T-helper 2 cell treated with Interferon-gamma antibody and Interleukin-4, amounts not matched to agents 5 μg/mL and 100 μg/mL, for 36 hours (primary cell): ENCODE measurements at places on chromosomes 7 and 10.

DNA sequence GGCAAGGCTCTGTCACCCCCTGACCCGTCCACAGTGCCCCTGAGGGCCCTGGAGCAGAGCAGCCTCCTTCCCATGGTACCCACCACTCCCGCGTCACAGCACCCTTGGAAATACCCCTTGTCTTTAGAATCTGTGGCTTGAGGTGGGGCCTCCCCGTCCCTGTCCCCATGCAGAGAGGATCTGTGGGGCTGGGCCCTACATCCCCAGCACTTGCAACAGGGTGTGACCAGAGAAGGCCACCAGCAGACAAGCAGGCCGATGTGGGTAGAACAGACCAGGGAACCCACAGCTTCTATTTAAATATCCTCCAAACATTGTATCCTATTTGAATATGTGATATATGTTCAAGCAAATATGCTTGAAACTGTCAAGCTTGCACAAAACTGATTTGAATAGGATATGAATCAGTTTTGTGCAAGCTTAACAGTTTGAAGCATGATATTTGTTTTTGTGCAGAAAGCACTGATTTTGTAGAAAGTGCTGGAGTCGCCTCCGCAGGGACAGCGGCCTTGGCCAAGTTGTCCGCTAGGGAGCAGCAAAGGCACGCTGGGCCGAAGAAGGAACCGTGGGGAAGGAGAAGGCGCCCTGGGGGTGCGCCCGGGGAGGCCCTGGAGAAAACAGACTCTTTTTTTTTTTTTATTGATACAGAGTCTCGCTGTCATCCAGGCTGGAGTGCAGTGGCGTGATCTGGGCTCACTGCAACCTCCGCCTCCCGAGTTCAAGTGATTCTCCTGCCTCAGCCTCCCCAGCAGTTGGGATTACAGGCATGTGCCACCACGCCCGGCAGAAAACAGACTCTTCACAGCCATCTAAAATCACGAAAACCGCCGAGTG is 2.2 kb downstream of the CFAP46 start:
- peak; percentile 25 for DNase-seq
- no peaks in the 10 kb centered on the region for H3K4me1 ChIP-seq
- H3K27me3 ChIP-seq = peaks cover 27% of the 10 kb centered on the region
- no peaks in the 10 kb centered on the region for H3K36me3 ChIP-seq
- H3K27ac ChIP-seq = no peak overlapping the region

DNA sequence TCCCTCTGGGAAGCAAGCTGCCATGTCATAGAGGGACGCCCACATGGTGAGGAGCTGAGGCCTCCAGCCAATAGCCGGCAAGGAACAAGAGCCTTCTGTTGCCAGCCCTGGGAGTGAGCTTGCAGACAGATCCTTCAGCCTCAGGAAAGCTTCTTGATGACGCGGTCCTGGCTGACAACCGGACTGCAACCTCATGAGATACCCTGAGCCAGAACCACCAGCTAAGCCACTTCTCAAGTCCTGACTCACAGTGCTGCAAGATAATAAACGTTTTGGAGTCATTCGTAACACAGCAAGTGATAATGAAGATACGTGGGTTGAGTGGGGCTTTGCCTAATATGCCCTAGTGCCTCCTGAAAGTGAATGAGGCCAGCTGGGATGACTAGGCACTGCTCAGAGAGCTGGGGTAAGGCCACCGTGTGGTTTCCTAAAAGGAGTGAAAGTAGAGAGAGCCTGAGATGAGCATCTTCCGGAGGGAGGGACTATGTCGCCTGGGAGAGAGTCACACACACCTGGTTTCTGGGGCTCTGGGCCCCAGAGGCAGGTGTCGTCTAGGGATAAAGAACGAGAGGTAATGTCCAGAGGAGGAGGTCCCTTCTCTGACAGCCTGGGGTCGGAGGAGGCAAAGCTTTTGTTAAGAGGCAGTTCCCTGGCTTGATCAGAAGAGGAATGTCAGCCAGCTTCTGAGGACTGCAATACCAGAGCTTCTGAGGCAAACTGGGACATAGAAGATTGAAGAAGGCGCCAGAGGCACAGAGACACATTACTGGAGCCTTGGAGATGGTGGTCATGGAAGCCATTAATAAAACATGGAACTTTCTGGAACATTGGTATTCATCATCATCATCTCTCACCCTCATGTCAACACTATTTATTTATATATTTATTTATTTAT is 53.6 kb downstream of the PYROXD2 start:
- peaks cover 7% of the 10 kb centered on the region for H3K4me1 ChIP-seq
- H3K36me3 ChIP-seq = no peaks in the 10 kb centered on the region
- DNase-seq = peak; percentile 57
- no peak overlapping the region for H3K27ac ChIP-seq

DNA sequence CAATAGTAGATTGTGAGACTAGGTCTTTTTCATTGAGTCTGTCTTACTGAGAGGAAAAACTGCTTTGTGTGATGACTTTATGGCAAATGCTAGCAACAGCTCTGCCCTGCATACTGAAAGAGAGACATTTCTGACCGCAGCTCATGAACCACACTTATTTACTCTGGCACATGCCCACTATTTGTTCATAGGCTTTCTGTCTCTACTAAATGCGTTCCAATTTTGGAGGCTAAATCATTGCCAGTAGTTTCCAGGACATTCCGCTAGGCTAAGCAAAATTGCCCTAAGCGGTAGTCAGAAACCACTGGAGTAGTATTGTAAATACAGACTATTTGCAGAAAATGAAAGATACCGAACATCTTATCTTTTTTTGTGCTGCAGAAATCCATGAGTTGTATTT is 55.6 kb upstream of the DLX6 start:
- no peak for DNase-seq
- H3K27me3 ChIP-seq = peaks cover 7% of the 10 kb centered on the region
- H3K27ac ChIP-seq = no peak overlapping the region
- H3K36me3 ChIP-seq = no peaks in the 10 kb centered on the region
- H3K4me1 ChIP-seq = no peaks in the 10 kb centered on the region
- H3K4me3 ChIP-seq = no peak overlapping the region

- no peak for DNase-seq
- no peak overlapping the region for H3K4me3 ChIP-seq
- H3K27ac ChIP-seq = no peak overlapping the region
- no peaks in the 10 kb centered on the region for H3K36me3 ChIP-seq
- no peaks in the 10 kb centered on the region for H3K4me1 ChIP-seq
- H3K27me3 ChIP-seq = peaks cover 18% of the 10 kb centered on the region
Measured at GRCh38 chr7:16791905-16792698, 12.7 kb downstream of the AGR2 start.

DNA sequence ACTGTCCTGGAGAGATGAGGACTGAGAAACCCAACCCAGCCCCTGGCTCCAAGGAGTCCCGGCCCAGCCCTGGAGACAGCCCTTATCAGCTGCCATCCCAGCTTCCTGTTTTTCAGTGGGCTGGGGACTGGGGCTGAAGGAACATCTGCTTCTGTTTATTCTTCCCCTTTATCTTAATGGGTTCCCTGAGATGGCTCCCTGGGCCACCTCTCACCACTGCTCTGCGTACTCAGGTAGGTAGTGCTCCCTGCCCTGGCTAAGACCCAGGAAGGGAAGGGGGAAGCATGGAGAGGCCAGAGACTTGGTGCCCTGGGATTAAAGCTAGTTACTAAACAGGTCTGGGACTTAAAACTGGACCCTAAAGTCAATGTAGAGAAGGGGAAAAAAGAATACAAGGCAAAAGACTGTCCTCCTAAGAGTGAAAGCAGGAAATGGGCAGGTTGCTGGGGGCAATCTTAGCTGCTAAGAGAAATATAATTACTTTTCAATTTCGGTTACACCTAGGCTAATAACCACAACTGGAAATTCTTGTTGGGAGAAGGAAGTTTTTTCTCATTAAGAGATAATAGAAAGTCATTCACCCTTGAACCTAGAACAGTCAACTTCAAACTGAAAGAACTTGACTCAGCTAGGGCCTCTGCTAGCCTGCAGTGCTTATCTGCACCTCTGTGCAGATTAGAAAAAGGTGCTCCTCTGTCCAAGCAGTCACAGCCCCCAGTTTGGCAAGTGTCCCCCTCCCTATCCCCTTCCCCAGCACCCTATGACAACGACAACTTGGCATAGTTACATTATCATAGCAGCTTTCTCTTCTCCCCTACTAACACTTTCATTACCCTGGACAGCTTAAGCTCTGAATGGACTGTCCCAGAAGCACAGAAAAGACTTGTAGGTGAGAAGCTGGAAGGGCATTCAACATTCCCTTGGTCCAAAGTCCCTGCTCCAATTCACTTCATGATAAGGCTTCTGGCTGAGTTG is 65.6 kb upstream of the KDM7A start:
- H3K4me1 ChIP-seq = peaks cover 19% of the 10 kb centered on the region
- no peaks in the 10 kb centered on the region for H3K36me3 ChIP-seq
- DNase-seq = no peak
- no peaks in the 10 kb centered on the region for H3K27me3 ChIP-seq
- H3K4me3 ChIP-seq = no peak overlapping the region

- H3K27me3 ChIP-seq = no peaks in the 10 kb centered on the region
- no peak overlapping the region for H3K4me3 ChIP-seq
- no peak overlapping the region for H3K27ac ChIP-seq
- peaks cover 4% of the 10 kb centered on the region for H3K36me3 ChIP-seq
- H3K4me1 ChIP-seq = peaks cover 11% of the 10 kb centered on the region
Measured at GRCh38 chr7:100053215-100053614, 3.6 kb downstream of the ZSCAN21 start.

DNA sequence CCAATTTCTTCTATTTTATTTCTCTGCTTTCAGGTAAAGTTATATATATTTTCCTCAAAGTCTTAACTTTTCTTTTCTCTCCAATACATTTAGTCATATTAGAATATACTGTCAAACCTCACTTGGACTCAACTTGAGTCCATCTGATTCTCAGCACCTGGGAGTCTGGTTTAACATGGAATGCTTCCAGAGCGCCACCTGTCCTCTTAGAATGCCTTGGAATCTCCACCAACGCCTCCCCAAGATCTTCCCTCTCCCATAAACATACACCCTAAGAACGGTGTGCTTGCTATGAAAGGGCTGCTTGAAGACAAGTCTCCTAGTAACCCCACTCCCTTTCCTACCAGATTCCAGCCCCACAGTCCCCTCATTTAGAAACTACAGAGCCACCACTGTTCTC is 229.1 kb upstream of the MKLN1 start:
- no peaks in the 10 kb centered on the region for H3K27me3 ChIP-seq
- no peak overlapping the region for H3K27ac ChIP-seq
- DNase-seq = no peak
- H3K4me1 ChIP-seq = peaks cover 26% of the 10 kb centered on the region

DNA sequence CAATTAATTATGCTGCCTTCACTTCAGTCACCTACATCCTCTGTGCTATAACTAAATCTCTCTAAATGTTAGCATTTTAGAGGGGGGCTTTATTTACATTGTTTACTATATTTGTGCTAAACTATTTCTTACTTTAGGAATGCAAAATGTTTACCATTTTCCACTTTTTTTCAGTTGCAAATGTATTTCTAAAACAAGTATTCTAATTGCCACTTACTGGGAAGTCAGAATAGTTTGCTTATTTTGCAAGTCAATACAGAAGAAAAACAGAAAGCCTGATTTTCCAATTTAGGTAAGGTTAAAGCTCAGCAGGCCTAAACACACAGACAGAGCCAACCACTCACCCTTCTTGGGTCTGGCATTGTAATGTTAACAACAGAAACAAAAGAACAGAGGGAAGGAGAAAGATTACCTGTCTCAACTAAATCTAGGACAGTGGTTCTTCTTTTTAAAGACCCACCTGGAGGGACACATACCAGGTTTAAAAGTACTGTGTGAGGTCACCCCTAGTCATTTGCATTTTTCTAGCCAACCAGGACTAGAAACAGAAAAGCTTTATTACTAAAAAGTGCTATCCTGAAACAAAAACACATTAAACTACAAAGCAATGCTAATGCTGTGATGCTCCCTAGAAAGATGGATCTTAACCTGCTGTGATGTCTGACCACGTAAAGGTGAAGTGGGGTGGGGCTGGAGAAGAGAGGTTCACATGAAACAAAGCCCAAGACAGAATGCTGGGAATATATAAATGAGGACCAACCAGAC is 178.2 kb downstream of the SLC25A13 start:
- H3K4me3 ChIP-seq = no peak overlapping the region
- peaks cover 8% of the 10 kb centered on the region for H3K36me3 ChIP-seq
- no peak overlapping the region for H3K27ac ChIP-seq
- DNase-seq = no peak
- no peaks in the 10 kb centered on the region for H3K4me1 ChIP-seq

DNA sequence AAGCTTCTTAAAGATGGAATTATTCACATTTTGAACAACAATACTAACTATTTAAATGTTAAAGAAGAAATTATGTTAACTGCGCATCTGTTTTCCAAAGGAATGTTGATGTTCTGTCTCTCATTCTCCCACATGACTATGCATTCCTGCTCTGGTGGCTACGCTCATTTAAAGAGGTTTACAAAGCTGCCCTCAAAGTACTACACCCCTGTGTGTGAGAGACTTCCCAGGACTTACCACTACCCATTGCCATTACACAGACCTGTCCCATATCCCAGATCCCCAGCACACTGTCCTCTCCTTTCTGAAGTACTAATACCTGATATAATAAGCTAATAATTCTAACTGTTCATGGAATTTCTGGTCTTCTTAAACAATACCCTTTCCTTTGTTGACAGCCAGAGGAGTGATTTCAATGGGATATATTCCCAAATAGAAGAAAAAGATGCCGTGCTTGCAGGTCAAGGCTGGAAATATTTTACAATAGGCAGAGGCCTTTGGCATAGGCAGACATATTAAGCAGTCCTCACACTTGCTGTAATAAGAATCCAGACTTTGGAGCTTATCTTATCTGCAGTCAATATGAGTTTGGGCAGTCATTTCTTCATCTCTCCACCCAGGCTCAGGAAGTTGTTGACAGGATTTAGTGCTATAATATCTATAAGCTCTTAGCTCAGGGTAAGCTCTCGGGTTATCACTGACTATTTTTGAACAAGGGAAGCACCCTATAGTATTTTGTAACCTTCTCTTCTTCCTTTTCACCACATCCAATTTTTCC is 12.2 kb downstream of the LIPF start:
- H3K27ac ChIP-seq = no peak overlapping the region
- no peaks in the 10 kb centered on the region for H3K36me3 ChIP-seq
- H3K27me3 ChIP-seq = peaks cover 30% of the 10 kb centered on the region
- H3K4me3 ChIP-seq = no peak overlapping the region
- H3K4me1 ChIP-seq = no peaks in the 10 kb centered on the region

DNA sequence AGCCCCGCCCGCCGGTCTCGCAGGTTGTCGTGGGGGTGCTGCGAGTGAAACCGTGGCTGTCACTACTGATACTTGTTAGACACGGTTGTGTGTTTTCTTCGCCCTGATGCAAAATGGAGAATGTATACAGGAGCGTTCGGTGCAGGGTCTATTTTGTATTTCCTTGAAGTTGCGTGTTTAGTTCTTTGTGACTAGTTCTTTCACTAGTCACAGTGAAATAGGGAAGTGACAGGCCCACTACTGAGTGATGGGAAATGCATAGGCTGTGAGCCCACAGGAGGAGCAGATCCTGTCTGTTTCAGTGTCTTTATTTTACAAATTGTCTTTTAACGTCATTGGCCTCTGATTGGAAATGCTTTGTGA is 675 bp downstream of the ABRAXAS2 start:
- H3K4me3 ChIP-seq = peak overlapping the region; percentile 94
- peak overlapping the region; percentile 90 for H3K27ac ChIP-seq
- no peak for DNase-seq

DNA sequence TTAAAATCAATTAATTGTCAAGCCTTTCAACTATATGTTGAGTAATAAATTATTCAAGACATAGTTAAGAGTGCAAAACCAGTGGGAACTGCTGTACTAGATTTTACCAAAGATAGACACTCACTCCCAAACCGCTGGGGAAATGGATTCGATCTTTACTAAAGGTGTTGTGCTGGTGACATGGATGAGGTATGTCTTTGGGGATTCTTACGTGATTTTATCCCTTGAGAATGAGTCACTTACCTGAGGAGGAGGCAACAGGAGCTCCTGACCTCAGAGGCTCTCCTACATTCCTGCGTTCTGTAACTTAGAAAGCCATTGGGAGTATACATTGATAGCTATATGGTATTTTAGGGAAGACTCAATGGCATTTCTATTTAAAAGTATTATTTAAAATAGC is 165.5 kb downstream of the PKD1L1 start:
- H3K4me1 ChIP-seq = no peaks in the 10 kb centered on the region
- H3K27ac ChIP-seq = no peak overlapping the region
- no peak for DNase-seq
- peaks cover 3% of the 10 kb centered on the region for H3K27me3 ChIP-seq
- no peaks in the 10 kb centered on the region for H3K36me3 ChIP-seq
